ENCODE measurements at places on chromosomes 5 and 9.

- no peak for DNase-seq
These were observed 9.0 kb downstream of the PRRC2B start for GRCh38 chr9:131402738-131403492.

- no peak for DNase-seq
These were observed 8.9 kb upstream of the ELOVL7 start for GRCh38 chr5:60852940-60853339.

- no peak for DNase-seq
These were observed 180.5 kb downstream of the CNTLN start for GRCh38 chr9:17315341-17315740.

DNA sequence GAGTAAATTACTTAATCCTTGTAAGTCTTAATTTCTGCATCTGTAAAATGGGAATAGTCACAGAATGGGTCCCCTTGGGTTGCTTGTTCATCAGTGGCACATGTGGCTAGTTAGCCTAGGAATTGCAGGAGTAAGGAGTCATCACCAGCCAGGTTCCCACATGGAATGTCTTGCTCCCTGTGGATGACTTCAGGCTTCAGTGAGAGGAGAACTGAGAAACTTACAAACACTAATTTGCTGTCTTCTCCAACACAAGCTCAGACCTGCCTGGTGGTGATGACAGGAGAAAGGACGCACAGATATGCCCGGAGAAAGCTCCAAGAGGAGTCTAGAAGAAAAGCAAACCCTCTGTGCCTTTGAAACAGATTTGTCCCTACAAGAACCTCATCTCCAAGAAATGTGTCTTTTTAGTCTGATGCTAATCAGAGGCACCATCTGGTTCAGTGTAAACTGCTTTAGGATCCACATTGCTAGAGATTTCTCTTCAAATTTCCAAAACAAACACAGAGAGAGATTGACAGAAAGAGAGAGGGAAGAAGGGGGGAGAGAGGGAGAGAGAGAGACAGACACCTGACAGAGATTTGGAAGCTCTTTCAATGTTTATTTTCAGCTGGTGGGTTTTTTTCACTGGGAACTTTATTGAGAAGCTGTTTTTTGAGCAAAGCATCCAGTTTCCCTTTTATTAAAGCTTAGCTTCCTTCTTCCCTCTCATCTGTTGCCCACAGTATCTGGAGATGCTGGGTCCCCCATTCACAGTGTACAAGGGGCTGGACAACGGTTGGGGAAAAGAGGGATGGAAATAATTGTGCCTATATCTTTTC is 128.3 kb downstream of the DOCK2 start:
- DNase-seq = no peak

- DNase-seq = no peak
These were observed 9.1 kb downstream of the OR2V1 start for GRCh38 chr5:181121675-181122561.

DNA sequence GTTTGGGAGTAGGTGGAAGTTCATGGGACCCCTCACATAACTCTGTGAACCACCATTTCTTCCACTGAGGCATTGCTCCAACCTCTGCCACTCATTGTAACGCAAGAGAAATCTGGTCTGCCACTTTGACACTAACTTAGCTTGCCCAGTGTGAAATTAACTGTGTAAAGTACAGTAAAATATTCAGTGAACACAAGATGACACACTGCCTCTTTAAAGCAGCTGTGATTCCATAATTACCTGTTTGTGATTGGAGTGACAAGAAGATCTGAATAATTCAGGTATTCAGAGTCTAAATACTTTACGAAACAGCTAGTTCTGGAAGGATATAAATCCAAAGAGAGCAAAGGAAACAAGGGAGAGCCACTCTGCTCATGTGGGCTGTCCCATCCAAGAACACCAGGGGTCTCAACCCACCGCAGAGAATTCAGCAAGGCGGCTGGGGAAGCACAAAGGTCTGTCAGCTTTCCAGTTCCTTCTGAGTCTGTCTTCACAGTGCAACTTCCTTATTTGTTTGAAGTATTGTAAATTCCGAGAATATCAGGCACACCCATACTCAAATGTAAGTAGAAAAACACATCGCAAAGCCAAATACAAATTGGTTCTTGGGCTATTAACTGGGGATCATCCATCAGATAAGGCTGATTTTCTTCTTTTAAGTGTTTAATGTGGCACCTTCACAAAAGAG is 86.9 kb downstream of the GNAQ start:
- no peak for DNase-seq

DNA sequence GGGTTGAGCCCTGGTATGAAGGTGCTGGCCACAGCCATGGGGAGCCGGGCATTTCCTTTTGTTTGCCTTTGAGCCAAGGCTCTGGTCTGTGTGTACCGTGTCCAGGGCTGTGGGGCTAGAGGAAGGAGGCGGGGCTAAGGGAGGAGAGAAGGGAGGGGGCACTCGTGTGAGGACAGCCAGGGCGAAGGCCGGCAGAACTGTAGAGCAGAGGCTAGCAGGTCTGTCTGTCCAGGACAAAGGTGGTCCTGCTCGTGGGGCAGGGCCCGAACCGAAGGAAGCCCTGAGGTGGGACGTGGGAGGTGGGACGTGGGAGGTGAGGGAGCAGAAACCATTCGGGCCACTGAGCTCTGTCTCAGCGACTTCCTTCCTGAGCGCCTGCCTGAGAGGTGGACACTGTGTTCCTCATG is 41.3 kb upstream of the TESK1 start:
- DNase-seq = no peak

DNA sequence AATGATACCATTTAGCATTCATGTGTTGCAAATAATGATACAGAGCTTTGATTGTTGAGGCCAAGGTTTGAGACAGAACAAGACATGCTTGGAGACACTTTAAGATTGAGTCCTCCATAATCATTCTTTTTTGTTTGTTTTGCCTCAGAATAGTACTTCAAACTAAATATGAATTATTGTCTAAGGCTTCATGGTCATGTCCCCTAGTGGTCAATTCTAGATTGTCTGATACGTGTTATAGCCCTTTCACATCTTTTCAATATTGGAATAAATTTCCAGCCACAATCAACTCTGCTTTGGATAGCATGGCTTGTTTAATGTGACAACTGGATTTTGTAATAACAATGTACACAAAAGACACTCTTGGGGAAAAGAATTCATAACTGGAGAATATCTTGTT is 64.2 kb downstream of the PRLR start:
- DNase-seq = no peak

DNA sequence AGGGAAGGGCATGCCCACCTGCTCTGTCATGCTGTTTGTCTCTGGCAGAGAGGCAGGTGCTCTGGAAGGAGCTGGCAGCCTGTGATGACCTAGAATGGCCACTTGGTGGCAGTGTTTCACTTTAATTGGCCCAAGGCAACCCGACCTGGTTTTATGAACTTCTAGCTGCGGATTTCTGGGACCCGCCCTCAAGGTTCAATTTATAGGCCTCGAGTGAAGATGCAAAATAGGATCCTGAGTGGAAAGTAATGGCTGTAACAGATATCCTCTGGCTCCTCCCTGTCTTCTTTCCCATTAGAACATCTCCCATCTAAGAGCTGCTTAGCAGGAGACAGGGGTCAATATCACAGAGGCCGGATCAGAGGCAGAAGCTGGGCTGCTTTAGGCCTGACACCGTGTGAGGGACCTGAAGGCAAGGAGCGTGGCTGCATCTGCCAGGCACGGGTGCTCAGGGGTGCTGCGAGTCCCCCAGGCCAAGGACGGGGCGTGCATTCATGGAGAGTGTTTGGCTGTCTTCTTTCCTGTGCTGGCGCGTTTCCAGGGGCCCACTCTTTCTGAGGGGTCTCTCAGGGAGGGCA is 56.7 kb upstream of the SLC28A3 start:
- DNase-seq = no peak

- no peak for DNase-seq
These were observed 20.9 kb downstream of the SEMA5A start for GRCh38 chr5:9524941-9525340.

- DNase-seq = no peak
These were observed 104.6 kb upstream of the GPBP1 start for GRCh38 chr5:57069115-57069835.

- DNase-seq = no peak
These were observed 45.5 kb upstream of the GPBP1 start for GRCh38 chr5:57128325-57128724.

GRCh38 chr5:138466125-138466899 is 1.0 kb downstream of the EGR1 start:
- no peak for DNase-seq

DNA sequence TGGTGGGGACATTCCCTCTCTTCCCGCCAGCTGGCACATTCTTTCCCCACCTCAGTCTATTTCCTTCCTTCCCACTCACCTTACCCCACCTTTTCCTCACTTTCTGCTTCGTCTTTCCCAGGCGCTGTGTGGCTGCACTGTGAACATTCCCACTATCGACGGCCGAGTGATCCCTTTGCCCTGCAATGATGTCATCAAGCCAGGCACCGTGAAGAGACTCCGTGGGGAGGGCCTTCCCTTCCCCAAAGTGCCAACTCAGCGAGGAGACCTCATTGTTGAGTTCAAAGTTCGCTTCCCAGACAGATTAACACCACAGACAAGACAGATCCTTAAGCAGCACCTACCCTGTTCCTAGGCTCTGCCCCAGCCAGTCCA is 7.3 kb downstream of the DNAJB5 start:
- DNase-seq = no peak

- DNase-seq = no peak
These were observed 284.5 kb downstream of the NTRK2 start for GRCh38 chr9:84953797-84954705.

DNA sequence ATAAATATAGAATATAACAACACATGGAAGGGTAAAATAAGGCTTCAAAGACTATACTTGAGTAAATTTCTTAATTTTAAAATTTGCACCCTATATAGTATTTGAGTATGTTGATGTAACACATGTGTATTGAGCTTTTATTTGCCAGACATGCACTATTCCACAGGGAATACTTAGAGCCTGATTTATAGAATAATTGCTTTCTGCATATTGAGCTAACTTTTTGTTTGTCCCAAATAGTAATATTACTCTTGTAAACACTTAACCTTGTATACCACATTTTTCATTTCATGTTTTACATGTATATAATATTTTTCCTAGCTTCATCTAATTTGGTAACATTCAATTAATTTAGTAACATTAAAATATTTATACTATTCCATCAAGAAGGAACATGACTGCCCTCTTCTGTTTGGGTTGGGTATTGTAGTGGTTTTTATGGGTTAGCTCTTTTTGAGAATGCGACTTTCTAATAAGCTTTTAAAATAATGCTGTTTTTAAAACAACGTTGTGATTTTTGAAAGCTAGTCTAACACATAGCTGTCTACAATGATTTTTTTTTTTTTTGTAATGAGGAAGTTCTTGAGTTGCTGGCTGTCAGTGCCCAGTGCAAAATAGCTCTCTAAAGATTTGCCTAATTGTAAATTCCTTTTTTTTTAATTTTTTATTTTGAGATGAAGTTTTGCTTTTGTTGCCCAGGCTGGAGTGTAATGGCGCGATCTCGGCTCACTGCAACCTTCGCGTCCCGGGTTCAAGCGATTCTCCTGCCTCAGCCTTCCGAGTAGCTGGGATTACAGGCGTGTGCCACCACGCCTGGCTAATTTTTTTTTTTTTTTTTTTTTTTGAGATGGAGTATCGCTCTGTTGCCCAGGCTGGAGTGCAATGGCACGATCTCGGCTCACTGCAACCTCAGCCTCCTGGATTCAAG is 4.8 kb downstream of the SUB1 start:
- no peak for DNase-seq

- DNase-seq = no peak
These were observed 214.6 kb downstream of the PDZD2 start for GRCh38 chr5:31853398-31854135.

DNA sequence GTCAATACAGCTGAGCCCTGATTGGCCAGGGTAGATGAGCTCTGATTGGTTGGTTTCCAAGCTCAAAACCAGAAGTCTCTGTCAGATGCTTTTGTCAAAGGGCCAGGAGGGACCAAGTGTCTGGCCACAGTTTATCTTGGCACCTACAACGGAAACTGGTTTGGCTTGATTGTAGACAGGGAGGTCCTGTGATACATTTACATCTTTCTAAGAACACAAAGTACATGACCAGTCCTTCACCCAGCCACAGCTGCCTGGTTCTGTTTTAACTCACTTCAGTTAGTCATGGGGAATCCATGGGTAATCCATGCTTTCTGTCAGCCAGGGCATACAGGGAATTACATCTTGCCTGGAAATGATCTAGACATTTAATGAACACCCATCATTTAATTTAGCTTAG is 171.2 kb downstream of the SLC12A2 start:
- DNase-seq = no peak
